NCI-H510A (cell line): ENCODE measurements at places on chromosomes 16 and 17.

- no peak for DNase-seq
Measured at GRCh38 chr17:55545806-55546205, 34.6 kb upstream of the SMIM36 start.

- no peak for DNase-seq
Measured at GRCh38 chr16:79001156-79001967, 599.2 kb downstream of the MAF start.

- DNase-seq: no peak
Measured at GRCh38 chr17:64155751-64156544, 26.0 kb upstream of the ERN1 start.

DNA sequence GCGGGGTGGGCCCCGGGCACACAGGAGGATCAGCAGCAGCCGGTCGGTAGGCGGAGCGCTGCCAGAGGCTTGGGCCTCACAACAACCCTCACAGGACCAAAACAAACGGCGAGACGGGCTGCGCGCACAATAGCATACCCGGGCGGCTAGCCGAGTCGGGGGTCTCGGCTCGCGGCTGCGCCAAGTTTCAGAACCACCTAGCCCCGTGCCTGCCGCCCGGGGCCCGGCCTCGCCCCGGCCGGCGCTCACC is 732 bp downstream of the ULK2 start:
- DNase-seq: peak; percentile 71
